Stimulated activated CD4-positive, alpha-beta T cell treated with anti-CD3 and anti-CD28 coated beads, Interleukin-4, amount 100 ng/mL, for 4 hours (primary cell): ENCODE measurements at places on chromosomes 16 and 17.

GRCh38 chr16:63850979-63851378 is 1270.9 kb downstream of the CDH11 start:
- no peak for DNase-seq

DNA sequence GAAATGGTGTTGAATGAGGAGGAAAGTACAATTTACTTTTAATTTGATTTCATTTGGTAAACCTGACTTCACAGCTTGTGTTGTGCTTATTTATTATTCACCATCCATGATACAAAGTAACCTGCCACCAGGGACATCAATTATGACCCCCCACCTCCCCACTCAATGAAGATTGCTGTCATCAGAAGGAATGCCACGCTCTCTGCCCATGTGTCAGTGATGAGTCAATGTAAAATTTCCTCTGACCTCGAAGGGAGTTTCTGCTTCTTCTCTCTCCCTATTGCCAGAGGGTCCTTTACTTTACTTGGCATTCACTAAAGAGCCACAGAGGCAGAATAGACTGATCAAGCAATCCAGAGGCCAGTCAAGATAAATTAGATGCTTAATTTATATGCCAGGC is 759.7 kb downstream of the CDH11 start:
- no peak for DNase-seq

DNA sequence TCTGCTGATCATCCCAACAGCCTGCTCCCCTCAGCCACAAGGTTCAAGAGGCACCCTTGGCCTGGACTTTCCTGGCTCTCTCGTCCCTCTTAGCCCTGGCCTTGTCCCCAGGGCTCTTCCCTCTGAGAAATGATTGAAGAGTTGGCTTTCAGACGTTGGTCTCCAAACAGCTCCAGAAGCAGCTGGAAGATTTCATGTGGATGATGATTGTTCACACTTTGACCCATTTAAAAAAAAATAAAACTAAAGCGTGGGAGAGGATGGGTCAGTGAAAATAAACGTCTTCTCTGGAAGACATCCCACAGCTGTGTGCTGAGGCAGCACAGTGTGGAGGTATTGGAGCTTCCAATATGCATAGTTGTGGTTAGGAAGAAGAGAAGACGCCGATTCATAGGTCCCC is 54.7 kb upstream of the CDH11 start:
- DNase-seq: no peak

GRCh38 chr17:80248894-80249710 is 11.6 kb upstream of the RNF213 start:
- no peak for DNase-seq

DNA sequence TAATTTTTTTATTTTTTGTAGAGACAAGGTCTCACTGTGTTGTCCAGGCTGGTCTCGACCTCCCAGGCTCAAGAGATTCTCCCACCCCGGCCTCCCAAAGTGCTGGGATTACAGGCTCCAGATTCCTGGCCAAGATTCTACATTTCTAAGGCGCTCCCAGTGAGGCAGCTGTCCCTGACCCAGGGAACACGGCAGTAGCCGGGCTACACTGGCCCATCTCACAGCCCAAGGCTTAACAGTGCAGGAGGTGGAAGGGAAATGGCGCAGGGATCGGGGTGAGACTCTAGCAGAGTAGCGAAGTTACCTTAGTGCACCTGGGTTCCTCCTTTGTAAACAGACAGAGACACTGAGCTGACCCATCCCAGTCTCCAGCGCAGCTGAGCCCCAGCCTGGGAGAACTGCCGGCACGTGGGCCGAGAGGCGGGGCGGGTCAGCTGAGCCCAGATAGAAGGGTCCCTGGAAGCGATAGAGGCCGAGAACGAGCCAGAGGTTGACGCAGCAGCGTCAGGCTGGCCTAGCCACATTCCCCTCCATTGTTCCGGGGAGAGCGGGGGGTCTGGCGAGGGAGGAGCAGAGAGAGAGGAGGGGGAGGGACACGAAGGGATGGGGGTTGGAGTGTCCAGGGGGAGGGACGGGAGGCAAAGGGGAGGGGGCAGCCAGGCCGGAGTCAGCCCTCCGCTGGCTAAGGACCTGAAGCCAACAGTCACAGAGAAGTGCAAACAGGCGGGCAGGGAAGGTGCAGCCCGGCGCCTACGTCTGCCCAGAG is 2.5 kb downstream of the CARHSP1 start:
- DNase-seq: no peak

GRCh38 chr17:28398280-28398981 is 7.6 kb downstream of the SLC46A1 start:
- no peak for DNase-seq

DNA sequence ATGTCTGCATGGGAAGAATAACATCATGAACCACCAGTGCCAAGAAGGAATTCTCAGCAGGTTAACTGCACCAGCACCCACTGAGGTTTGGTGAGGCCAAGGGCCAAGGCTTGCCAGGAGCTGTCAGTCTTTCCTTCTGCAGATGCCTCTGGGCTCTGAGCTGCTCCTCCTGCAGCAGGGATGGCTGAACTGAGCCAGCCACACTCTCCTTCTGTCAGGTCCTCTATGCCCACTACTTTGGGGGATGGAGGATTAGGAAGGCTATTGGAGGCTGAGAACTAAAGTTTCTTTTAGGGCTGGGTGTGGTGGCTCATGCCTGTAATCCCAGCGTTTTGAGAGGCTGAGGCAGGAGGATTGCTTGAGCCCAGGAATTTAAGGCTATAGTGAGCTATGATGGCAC is 71.6 kb downstream of the PLXDC1 start:
- no peak for DNase-seq
